Small intestine (tissue), 16 donors: ENCODE measurements at places on chromosomes 3 and 15.

DNA sequence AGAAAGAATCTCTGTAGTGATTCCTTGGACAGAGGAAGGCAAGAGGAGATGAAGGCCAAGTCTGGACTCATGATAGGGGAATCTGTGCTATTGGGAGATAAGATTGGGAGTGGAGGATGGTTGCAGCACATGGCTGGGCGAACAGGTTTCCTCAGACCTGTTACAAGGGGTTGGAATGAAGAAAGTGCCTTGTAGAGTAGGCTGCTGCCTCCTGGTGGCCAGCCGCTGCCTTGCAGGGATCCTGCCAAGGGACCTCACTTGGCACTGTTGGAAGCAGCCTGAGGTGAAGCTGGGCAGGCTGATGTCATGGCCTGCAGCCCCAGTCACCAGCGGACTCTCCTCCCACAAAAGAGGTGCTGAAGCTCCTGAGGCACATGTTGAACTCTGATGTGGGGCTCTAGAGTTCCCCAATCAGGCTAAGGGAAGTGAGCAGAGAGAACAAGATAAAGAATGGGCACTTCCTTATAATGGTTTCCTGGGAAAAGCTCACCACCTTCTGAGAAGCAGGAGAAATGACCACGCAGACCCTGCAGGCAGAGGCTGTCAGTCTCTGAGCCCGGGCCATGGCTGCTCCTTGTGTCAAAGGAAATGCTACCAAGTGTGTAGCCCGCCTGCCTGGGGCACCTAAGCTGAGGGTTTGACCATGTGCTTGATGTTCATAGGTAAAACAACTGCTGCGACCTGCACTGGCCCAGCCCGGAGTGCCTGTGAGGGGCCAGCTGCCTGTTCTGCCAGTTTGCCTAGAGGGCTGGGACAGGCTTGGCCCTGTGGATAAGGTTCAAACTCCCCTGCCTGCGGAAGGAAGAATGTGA, 1.6 kb upstream of the TEX264 start:
- peak; percentile 86 for DNase-seq

DNA sequence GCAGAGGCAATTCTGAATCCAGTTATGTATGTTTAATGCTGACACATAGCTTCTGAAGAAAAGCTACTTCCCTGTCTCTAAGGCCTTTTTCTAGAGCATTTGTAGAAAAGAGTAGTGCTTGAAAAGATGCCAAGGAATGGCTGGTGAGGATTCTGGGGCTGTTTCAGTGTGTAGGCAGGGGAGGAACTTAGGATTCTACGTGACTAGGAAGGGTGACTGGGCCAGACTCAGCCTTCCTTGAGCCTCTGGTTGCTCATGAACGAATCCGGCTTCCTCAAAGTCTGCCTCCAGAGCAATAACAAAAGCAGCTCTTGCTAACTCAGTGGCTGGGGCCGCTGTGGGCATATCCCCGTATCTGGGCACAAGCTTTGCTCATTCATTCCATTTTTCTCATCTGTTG, 104.8 kb upstream of the WNT5A start:
- DNase-seq, result no peak

- peak; percentile 25 for DNase-seq
Observed at GRCh38 chr3:138479438-138479863, 45.0 kb downstream of the ESYT3 start.

- peak; percentile 27 for DNase-seq
Observed at GRCh38 chr15:73079565-73079964, 27.3 kb downstream of the NEO1 start.

- DNase-seq, result no peak
Observed at GRCh38 chr3:61808999-61809398, 247.6 kb downstream of the PTPRG start.

- no peak for DNase-seq
Observed at GRCh38 chr3:12458901-12459300, 25.4 kb upstream of the TSEN2 start.
